ENCODE measurements at places on chromosomes 2 and 18.
A peak's percentile ranks its signal among the peaks of the same experiment; 100 is the strongest.

DNA sequence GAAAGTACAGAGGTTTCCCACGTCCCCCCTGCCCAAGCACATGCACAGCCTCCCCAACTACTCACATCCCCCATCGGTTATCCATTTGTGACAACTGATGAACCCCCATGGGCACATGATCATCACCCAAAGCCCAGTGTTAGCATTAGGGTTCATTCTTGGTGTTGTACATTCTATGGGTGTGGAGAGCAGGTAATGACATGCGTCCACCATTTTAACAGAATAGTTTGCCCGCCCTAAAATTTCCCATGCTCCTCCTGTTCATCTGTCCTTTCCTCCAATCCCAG is 74.3 kb downstream of the LONRF2 start:
- no peak for DNase-seq
- H3K27ac ChIP-seq = no peak overlapping the region
- no peak overlapping the region for H3K4me3 ChIP-seq
- H3K27me3 ChIP-seq = no peaks in the 10 kb centered on the region
- H3K4me1 ChIP-seq = peaks cover 5% of the 10 kb centered on the region
- no peaks in the 10 kb centered on the region for H3K36me3 ChIP-seq

DNA sequence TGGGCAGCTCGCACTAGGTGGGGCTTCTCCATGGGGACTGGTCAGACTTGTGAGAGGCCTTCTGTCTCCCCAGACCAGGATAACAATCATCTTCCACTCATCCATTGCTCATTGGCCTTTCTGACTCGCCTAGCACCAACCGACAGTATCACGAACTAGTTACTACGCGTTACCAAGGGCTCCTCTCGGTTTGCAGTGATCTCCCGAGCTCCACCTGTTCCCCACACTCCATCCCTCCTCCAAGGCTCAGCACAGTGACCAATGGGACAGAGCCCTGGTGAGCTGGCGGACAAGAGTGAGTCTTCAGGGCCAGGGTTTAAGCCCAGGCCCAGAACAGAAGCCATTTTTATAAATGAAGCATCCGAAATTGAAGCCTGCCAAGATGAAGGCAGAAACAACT is 42.8 kb upstream of the SMAD7 start:
- no peaks in the 10 kb centered on the region for H3K27me3 ChIP-seq
- no peak overlapping the region for H3K4me3 ChIP-seq
- H3K4me1 ChIP-seq = peaks cover 45% of the 10 kb centered on the region
- H3K27ac ChIP-seq = no peak overlapping the region
- DNase-seq = no peak

DNA sequence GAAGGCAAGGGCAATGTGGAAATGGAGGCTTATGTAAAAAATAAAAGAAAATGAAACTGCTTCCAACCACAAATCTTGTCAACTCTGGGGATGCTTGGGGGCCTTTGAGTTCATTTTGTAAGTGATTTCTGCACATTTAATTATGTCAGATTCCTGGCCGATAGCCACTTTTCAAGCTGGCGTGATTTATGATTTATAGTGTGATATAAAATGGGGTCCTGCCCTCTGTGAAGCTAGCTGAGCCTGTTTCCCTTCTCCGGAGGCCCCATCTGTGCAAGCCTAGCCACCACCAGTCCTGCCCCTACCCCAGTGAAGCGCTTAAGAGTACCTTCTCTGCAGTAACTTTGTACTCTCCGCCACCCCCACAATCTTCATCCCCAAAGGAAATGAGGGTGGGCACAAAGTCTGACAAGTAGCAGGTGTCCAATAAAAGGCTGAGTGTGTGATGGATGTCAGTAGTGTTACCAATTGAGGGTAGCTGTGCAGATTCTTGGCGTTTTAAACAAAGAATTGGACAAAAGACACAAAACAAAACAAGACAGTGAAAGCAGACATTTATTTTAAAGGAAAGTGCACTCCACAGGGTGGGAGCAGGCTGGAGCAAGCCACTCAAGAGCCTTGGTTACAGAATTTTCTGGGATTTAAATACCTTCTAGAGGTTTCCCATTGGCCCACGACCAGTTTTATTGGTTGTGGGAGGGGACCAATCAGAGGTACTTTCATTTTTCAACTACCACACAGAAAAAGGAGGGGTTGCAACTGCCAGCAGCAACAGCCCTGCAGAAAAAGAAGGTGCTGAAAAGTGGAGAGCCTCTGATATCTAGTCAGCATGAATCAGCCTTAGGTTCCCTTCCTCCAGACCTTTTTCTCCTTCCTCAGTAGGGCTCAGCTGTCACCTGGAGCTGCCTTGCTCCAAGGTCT is 39.0 kb upstream of the SIX3 start:
- H3K36me3 ChIP-seq = no peaks in the 10 kb centered on the region
- no peak for DNase-seq
- no peaks in the 10 kb centered on the region for H3K4me1 ChIP-seq
- H3K4me3 ChIP-seq = no peak overlapping the region

DNA sequence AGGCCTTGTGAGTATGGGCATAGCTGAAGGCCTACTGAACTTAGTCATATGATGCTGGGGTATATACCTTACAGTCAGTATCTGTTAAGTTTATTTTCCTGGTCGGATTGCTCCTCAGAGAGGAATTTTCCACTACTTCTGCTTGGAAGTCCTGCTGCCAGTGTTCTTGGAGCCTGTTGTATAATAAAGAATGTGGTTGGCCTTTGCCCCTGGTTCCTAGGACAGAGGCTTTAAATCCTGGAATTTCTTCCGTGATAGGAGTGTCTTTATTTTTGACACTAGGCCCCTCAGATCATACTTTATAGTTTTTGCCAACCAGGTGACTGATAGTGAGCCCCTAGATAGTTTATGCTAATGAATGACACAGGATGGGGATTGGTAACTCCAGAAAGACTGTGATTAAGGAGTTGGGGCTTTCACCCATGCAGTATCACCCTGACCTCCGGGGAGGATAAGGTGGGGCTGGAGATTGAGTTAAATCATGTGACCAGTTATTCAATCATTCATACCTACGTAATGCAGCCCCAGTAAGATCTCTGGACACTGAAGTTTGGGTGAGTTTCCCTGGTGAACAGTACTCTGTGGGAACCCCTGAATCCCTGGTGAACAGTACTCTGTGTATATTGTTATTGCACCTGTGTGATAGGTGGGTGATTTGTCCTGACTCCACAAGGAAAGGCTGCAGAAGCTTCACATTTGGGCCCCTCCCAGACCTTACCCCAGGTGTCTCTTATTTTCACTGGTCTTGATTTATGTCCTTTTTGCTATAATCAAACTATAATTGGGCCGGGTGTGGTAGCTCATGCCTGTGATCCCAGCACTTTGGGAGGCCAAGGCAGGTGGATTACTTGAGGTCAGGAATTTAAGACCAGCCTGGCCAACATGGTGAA is 56.9 kb downstream of the COMMD1 start:
- H3K4me3 ChIP-seq = no peak overlapping the region
- H3K27me3 ChIP-seq = no peaks in the 10 kb centered on the region
- no peaks in the 10 kb centered on the region for H3K4me1 ChIP-seq
- H3K27ac ChIP-seq = peak overlapping the region; percentile 72
- H3K36me3 ChIP-seq = no peaks in the 10 kb centered on the region

- H3K4me3 ChIP-seq = no peak overlapping the region
- no peak for DNase-seq
- H3K36me3 ChIP-seq = no peaks in the 10 kb centered on the region
- no peak overlapping the region for H3K27ac ChIP-seq
- no peaks in the 10 kb centered on the region for H3K27me3 ChIP-seq
- no peaks in the 10 kb centered on the region for H3K4me1 ChIP-seq
These were observed 124.5 kb downstream of the CTIF start for GRCh38 chr18:48663096-48663930.

- H3K4me1 ChIP-seq = no peaks in the 10 kb centered on the region
- H3K27me3 ChIP-seq = no peaks in the 10 kb centered on the region
- no peak for DNase-seq
- H3K27ac ChIP-seq = no peak overlapping the region
- H3K36me3 ChIP-seq = no peaks in the 10 kb centered on the region
These were observed 78.9 kb downstream of the SRBD1 start for GRCh38 chr2:45532181-45532580.

DNA sequence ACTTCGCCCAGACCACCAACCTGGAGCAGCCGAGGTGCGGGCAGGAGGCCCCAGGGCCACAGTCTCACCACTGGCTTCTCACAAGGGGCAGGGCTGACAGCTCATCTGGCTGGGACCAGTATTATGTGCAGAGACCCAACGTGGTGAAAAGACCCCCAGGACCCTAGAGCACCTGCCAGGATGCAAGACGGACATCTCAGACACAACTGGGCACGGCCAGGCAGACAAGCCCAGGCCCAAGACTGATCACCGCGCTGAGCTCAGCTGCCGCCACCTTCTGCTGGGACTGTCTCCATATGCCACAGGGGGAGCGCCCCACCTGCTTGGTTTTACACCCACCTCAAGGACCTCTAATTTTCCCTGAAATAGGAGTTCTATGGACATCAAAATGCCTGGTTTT is 23.2 kb downstream of the HDAC4 start:
- no peak overlapping the region for H3K4me3 ChIP-seq
- H3K4me1 ChIP-seq = no peaks in the 10 kb centered on the region
- no peaks in the 10 kb centered on the region for H3K27me3 ChIP-seq
- no peaks in the 10 kb centered on the region for H3K36me3 ChIP-seq

DNA sequence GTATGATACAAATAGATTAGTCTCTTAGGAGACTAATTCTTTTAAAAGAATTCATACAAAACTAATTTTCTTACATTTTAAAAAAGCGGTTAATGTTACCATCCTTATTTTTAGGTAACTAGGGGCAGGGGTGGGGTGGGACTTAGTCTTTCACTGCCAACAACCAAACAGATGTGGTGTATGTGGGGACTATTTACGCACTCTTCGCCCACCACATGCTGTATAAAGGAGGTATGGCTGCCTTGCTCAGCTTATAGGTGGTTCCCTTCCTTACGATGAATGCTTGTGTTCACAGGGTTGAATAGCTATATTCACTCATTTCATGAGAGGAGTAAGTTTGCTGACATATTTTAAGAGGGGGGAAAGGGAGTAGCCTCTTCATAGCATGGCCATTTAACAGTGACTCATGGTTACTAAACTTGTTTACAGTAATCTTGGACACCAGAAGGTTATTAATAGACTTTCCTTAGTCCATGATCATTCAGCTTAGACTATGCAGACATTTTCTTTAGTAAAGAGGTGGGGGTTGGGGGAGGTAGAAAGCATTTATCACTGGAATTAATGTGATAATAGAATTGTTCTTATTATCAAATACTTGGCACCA is 61.8 kb downstream of the CAB39 start:
- H3K4me1 ChIP-seq = peaks cover 27% of the 10 kb centered on the region
- DNase-seq = no peak
- no peaks in the 10 kb centered on the region for H3K36me3 ChIP-seq
- no peak overlapping the region for H3K27ac ChIP-seq
- no peak overlapping the region for H3K4me3 ChIP-seq

GRCh38 chr2:143526498-143526897 is 397.3 kb downstream of the ARHGAP15 start:
- no peaks in the 10 kb centered on the region for H3K27me3 ChIP-seq
- no peaks in the 10 kb centered on the region for H3K36me3 ChIP-seq
- H3K27ac ChIP-seq = no peak overlapping the region
- H3K4me3 ChIP-seq = no peak overlapping the region

DNA sequence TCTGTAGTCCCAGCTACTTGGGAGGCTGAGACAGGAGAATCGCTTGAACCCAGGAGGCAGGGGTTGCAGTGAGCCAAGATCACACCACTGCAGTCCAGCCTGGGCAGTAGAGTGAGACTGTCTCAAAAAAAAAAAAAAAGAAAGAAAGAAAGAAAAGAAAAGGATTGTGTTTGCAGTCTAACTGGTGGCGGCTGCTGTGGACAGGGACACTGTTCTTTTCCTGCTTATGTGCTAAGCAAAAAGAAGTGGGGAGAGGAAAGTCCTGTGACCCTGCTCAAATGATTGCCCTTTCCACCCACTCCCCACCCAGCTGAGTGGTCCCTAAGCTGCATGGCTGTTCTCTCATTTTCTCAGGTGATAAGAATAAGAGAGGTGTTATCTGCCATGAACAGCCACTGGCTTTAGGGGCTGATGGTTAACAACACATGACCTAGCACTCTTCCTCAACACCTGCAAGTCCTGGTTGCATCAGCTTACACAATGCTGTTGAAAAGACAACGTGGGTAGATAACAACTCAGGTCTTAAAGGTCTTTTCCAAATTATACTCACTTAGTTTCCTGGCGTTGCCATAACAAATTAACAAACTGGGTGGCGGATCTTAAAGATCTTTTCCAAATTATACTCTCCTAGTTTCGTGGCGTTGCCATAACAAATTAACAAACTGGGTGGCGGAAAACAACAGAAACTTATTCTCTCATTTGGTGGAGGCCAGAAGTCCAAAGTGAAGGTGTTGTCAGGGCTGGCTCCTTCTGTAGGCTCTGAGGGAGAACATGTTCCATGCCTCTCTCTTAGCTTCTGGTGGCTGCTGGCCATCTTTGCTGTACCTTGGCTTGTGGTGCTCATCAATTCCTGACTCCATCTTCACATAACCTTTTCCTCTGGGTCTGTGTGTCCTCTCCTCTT is 90.3 kb upstream of the RTN4 start:
- H3K27ac ChIP-seq = no peak overlapping the region
- no peak for DNase-seq
- H3K4me1 ChIP-seq = no peaks in the 10 kb centered on the region
- no peak overlapping the region for H3K4me3 ChIP-seq
- no peaks in the 10 kb centered on the region for H3K36me3 ChIP-seq
- no peaks in the 10 kb centered on the region for H3K27me3 ChIP-seq

DNA sequence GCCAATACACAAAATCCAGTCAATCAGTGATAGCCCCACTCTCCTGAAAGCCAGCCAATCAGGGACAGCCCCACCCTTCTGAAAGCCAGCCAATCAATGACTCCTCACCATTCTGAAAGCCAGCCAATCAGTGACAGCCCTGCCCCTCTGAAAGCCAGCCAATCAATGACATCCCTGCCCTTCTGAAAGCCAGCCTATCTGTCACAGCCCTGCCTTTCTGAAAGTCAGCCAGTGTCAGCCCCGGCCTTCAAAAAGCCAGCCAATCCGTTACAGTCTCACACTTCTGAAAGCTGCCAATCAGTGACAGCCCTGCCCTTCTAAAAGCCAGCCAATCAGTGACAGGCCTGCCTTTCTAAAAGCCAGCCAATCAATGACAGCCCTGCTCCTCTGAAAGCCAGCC is 95.9 kb upstream of the HDAC4 start:
- DNase-seq = no peak
- no peak overlapping the region for H3K4me3 ChIP-seq
- H3K4me1 ChIP-seq = no peaks in the 10 kb centered on the region
- no peaks in the 10 kb centered on the region for H3K36me3 ChIP-seq
- H3K27me3 ChIP-seq = no peaks in the 10 kb centered on the region
